ENCODE measurements at places on chromosomes 12 and 14. TPM values are rescaled to one million over a fixed set of nuclear protein-coding genes. Genes with fewer than 3 reads are reported as not detected.

STAC3 gene
- not detected for total RNA-seq

FSCB gene
- total RNA-seq = not detected

KANSL2 gene
- total RNA-seq = 114 TPM

CPSF6 gene
- 30.6 TPM for total RNA-seq

CELA1 gene
- total RNA-seq = not detected

ZNF891 gene
- total RNA-seq = 0.51 TPM

FGF23 gene
- total RNA-seq = not detected

VWF gene
- not detected for total RNA-seq

TTC9 gene
- total RNA-seq = 2.6 TPM

ZDHHC22 gene
- not detected for total RNA-seq

C1QL4 gene
- total RNA-seq = 0.06 TPM

KLRC2 gene
- total RNA-seq = 0.97 TPM

ABCD2 gene
- 0.11 TPM for total RNA-seq

PTCSC3 gene
- not detected for total RNA-seq
